ENCODE measurements at places on chromosomes 5 and 9. TPM values are rescaled to one million over a fixed set of nuclear protein-coding genes. Genes with fewer than 3 reads are reported as not detected.

DNA sequence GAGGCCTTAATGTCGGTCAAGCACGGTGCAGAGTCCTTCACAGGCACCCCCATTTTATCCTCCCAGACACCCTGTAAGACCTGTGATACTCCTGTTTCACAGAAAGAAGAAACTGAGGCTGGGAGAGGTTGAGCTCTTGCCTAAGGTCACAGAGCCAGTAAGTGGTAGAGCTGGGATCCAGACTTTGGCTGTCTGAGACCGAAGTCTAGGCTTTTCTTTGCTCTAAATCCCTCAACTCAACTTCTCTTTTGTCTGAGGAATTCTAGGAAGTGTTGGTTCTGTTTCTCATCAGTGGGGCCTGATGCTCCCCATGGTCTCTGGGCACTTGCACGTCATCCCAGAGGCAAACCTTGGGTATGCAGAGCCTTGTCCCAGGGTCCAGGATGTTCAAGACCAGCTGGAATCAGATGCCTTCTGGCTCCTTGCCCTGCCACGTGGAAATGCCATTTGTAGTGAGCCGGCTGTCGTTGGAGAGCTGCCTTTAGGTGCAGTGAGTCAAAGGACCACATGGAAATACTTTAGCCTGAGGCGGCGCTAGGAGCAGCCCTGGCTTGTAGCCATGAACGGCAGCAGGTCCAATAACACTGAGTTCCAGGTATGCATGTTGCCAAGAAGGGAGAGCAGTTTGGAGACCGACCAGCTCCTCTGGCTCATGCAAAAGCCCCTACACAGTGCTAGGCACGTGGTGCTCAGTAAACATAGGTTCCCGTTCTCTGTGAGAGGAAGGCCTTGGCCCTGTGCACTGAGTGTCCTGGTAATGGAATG is 9.2 kb downstream of the DCANP1 start:
- H3K27ac ChIP-seq, result no peak overlapping the region
- H3K27me3 ChIP-seq, result peaks cover 6% of the 10 kb centered on the region
- no peaks in the 10 kb centered on the region for H3K36me3 ChIP-seq
- no peaks in the 10 kb centered on the region for H3K4me1 ChIP-seq
- DNase-seq, result no peak

- no peaks in the 10 kb centered on the region for H3K4me1 ChIP-seq
- no peak overlapping the region for H3K27ac ChIP-seq
- no peak overlapping the region for H3K4me3 ChIP-seq
- no peak for DNase-seq
- peaks cover 5% of the 10 kb centered on the region for H3K27me3 ChIP-seq
- H3K36me3 ChIP-seq, result no peaks in the 10 kb centered on the region
Measured at GRCh38 chr5:53323943-53324642, 156.3 kb upstream of the FST start.

Gene SOX30
- total RNA-seq, result not detected

Gene RANBP3L
- total RNA-seq, result not detected

Gene CA9
- total RNA-seq, result not detected

Data from activated CD4-positive, alpha-beta T cell treated with anti-CD3 and anti-CD28 coated beads, Interleukin-2, amount 10 ng/mL, durations not matched to agents 7 days and 5 days (primary cell).